Stimulated activated CD8-positive, alpha-beta memory T cell treated with anti-CD3 and anti-CD28 coated beads, Interleukin-12 subunit alpha, Interleukin-12 subunit beta, amount 100 ng/mL, for 4 hours (primary cell): ENCODE measurements at places on chromosomes 5 and 9.

GRCh38 chr5:78538240-78538850, 110.2 kb downstream of the LHFPL2 start:
- no peak for DNase-seq

DNA sequence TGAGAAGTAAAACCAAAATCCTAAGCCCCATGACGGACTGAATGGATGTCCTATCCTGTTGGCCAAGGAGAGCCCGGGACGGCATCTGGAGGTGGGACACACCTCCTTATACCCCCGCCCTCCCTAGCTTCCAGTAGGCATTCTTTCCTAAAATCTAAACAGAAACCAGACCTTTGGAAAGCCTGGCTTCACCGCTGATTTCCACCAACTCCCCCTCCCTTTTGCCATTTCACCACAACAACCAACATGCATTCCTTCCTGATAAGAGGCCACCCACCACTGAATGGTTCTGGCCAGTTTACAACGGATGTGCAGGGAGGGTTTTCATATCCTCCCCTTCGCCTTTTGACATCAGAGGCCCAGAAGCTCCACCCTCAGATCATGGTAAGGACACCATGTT, 9.2 kb upstream of the RARS1 start:
- DNase-seq, result no peak

DNA sequence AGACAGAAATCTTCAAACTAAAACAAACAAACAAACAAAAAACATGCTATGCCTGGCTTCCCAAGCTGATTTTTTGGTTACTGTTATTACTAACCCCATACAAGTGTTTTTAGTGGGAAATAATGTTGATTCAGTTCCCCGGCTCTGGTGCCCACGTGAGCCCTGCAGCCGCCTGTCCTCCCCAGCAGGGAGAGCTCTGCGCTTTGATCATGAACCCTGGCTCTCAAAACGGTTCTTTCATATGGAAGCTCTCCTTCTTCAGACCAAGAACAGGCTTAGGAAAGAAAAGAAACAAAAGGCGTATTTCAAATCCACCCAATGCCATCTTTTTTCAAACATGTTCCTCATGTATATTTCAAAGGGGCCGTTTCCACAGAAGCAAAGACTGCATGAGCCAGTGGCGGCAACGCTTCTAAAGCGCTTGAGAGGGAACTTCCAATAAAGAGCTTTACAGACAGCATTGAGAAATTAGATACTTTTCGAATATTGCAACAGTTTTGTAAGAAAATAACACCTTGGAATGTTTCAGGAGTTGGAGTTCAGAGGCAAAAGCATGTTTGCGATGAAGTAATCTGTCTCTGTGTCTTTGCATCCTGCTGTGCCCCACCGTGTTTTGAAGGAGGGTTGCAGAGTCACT, 74.8 kb downstream of the ICE1 start:
- DNase-seq, result no peak

DNA sequence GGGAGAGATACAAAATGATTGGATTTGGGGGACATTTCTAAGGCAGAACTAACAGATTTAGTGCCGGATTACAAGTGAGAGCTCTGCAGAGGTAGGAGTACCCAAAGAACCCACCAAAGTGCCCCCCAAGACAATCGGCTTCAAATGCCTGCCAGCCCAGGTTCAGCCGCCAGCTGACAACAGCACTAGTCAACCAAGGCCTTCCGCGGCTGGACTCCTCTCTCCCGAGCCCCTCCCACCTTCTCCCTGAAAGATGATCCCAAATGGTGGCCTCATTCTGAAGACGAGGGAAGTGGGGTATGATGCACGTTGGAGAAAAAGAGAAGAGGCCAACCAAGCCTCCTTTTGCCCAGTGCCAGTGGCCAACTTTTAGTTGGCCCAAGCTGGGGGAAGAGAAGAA, 210.4 kb upstream of the SLC30A5 start:
- no peak for DNase-seq

DNA sequence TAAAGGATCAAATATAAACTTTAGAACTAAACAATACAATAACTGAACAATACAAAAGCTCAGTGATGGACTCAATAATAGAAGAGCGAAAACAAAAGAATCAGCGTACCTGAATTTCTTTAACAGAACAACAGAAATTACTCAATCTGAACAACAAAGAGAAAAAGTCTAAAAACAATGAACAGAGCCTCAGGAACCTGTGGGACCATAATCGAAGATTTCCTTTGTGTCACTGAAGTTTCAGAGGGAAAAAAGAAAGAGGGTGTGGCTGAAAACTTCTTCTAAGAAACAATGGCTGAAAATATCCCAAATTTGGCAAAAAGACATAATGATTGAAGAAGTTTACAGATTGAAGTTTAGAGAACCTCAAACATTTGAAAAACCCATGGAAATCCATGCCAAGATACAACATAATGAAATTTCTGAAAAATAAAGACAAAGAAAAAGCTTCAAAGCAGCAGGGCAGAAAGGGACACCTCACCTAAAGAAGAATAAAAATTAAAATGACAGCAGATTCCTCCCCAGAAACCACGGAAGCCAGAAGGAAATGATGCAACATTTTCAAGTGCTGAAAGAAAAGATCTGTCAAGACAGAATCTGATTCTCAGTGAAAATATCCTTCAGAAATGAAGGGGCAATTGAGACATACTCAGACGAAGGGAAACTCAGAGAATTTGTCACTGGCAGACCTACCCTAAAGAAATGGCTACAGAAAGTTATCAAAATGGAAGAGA, 288.8 kb downstream of the ARL15 start:
- no peak for DNase-seq

- no peak for DNase-seq
Observed at GRCh38 chr9:20408513-20408912, 213.8 kb downstream of the MLLT3 start.

GRCh38 chr5:115838885-115839518, 2.4 kb downstream of the ATG12 start:
- no peak for DNase-seq

GRCh38 chr9:117191504-117192261, 223.2 kb downstream of the ASTN2 start:
- DNase-seq, result no peak

DNA sequence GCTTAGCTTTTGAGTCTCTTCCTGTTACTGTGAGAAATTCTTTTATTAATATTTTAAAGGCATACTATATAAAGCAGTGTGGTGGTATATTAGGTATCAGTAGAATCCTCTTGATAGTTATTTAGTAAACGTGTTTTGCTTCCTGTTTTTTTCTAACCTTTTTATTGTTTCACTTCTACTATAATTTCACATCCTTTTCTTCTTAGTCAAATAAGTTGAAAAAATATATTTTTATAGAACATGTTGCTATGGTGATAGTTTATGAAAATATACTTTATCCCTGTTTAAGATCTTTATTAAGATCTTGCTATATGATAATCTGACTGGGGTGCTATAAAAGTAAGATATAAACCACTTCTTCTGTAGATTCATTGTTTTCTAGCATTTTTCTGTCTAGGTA, 2.1 kb downstream of the POLK start:
- no peak for DNase-seq

- DNase-seq, result no peak
Observed at GRCh38 chr9:9605681-9606080, 1007.1 kb downstream of the PTPRD start.

- no peak for DNase-seq
Observed at GRCh38 chr5:111434800-111435199, 77.5 kb downstream of the STARD4 start.

- DNase-seq, result no peak
Observed at GRCh38 chr5:141804475-141804874, 73.7 kb downstream of the PCDH1 start.

- no peak for DNase-seq
Observed at GRCh38 chr5:99590806-99591205, 662.0 kb upstream of the CHD1 start.

DNA sequence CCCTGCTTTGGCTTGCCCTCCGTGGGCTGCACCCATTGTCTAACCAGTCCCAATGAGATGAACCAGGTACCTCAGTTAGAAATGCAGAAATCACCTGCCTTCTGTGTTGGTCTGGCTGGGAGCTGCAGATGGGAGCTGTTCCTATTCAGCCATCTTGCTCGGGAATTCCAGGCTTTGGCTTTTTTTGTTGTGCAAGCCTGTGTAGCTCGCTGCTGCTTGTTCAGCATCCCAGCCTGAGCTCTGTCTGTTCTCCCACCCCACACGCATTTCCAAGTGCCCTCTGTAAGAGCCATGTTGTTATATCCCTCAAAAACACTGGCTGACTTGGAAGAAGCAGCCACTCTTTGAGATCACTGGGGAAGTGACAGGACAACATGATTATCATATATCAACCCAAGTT, 101.6 kb upstream of the DPYSL3 start:
- no peak for DNase-seq

GRCh38 chr5:141878186-141878710, at the start of gene PCDH1:
Gene PCDH1 (minus strand): TSS chr5:141878410. CDS start chr5:141878262, 148 bp downstream.
- no peak for DNase-seq
